ENCODE measurements at places on chromosomes 5 and 9. TPM values are rescaled to one million over a fixed set of nuclear protein-coding genes. Genes with fewer than 3 reads are reported as not detected.
A peak's percentile ranks its signal among the peaks of the same experiment; 100 is the strongest.

DNA sequence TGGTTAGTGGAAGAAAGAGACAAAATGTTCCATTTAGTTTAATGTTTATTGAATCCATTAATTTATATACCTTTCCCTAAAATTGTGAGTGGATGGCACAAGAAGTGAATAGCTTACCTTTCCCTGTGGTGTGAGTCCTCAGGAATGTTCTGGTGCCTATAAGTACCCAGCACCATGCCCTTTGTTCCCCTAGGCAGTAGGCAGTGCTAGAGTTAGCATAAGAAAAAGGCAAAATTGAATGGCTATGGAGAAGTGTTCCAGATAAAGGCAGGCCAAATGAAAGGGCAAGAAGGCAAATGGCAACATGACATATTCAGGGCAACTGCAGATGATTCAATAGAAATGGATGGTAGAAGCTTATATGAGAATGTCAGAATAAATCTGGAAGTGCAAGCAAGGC, 370.8 kb upstream of the PTGER4 start:
- DNase-seq = peak; percentile 61

The TRIM7 gene
- 0.37 TPM for polyA plus RNA-seq

DNA sequence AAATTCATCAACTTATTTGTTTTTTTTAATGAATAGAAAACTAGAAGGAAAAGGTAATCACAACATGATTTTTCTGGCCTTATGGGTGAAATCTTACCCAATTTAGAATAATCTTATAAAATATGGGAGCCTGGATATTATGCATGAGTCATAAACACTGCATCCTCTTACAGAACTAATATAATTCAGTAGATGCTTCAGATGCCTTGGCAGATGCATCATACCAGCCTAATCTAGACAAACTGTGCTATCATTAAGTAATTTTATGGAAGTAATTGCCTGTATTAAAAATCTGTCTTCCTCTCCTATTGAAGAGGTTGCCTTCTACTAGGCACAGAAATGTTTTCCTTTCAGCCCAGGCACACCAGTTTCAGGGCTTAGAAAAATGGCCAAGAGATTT, 2384.6 kb upstream of the WWC1 start:
- no peak for DNase-seq

GRCh38 chr5:75006865-75007822, 45.2 kb downstream of the GCNT4 start:
- peak; percentile 41 for DNase-seq

DNA sequence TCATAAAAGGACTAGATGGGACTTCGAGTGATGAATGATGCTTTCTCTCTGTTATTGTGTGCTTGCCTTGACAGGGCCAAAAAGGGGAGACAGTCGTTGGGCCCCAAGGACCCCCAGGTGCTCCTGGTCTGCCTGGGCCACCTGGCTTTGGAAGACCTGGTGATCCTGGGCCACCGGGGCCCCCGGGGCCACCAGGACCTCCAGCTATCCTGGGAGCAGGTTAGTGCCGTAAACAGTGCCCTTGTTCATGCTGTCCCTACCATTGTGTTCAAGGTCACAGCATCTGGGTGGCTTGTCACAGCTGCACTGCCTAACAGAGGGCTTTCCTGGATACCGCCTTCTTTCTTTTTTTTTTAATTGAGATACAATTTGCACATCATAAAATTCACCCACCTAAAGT, 48.7 kb upstream of the TGFBR1 start:
- DNase-seq = no peak

The TSLP gene
- 2.1 TPM for polyA plus RNA-seq

- DNase-seq = no peak
These were observed 547.7 kb downstream of the MAT2B start for GRCh38 chr5:164053123-164053522.

GRCh38 chr9:105039175-105039799, 111.3 kb upstream of the ABCA1 start:
- no peak for DNase-seq

Data from GM23338 (cell line).